ENCODE measurements at places on chromosomes 4 and X. TPM values are rescaled to one million over a fixed set of nuclear protein-coding genes. Genes with fewer than 3 reads are reported as not detected.

DNA sequence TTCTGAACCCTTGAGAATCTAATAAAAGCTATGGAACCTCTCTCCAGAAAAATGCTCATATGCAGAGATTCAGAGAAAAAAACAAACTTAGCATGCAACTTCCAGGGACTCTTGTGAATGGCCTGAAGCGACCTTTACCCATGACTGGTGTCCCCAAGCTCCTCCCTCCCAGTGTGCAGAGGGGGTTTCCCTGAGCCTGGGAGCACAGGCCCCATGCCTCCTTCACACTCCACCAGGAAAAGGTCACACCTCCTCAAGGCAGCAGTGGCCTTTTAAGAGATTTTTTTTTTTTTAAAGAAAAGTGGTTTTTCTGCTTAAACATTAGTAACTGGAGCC lies 13.3 kb upstream of the UBA6 start:
- no peak for DNase-seq

DNA sequence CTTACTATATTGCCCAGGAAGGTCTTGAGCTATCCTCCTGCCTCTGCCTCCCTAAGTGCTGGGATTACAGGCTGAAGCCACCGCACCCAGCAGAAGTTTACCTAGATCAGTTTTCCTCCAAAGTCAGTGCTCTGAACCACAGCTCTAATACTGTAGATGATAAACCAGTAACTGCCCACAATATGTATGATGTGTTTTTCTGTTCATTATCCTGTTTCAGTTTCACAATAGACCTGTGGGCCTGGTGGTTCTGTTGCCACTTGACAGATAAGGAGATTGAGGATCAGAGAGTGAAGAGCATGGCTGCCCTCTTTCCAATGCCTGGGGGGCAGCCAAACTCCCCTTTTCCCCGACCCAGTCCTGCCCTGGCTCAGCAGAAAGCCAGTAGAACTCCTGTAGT lies 87.0 kb downstream of the EFNB1 start:
- no peak for DNase-seq

GRCh38 chrX:125289209-125289608 lies 30.5 kb upstream of the TEX13C start:
- DNase-seq: no peak

- no peak for DNase-seq
These were observed 166.1 kb downstream of the TMA16 start for GRCh38 chr4:163660636-163661035.

USO1 gene
- total RNA-seq: 51.5 TPM

Data from left colon (tissue), 2 donors.